ENCODE measurements at places on chromosomes 1 and 21.

DNA sequence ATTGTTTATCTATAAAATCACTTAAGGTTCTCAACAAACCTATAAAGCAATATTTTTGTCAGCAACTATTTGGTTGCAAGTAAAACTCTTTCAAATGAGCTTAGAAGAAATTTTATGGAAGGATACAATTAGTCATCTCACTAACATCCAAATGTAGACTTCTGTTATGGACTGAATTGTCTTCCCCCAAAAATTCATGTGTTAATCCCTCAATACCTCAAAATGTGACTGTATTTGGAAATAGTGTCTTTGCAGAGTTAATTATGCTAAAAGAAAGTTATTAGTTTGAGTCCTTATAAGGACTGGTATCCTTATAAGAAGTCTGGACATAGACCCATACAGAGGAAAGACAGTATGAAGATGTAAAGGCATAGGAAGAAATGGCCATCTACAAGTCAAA, 357.8 kb upstream of the PRMT6 start:
- no peak for DNase-seq

DNA sequence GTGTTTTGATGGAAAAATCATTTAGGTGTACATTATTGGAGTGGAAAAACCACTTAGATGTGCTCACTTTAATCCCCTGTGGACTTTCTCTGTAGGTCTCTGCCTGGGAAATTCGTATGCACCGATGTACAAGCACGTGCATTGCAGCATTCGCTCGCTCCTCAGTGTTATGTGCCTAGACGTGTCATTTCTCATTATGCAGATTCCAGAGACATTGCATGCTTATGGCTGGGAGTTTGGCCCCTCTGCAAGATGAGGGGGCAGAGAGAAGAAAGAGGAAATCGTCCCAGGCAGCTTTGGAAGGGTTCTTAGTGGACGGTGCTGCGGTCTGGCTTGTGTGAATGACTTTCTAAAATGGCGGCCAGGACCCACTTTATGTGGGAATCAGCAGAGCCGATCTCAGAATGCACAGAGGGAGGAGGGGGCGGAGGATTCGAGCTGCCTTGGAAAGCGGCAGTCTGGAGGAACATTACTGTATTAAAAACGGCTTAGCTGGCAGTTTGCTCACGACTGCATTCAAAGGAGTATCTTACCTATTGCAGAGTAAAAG, 2.3 kb downstream of the SPEN start:
- no peak for DNase-seq

- DNase-seq, result no peak
Measured at GRCh38 chr1:58722967-58723366, 23.1 kb upstream of the MYSM1 start.

GRCh38 chr21:37835481-37835880, 80.8 kb downstream of the KCNJ6 start:
- DNase-seq, result no peak

- DNase-seq, result no peak
Measured at GRCh38 chr1:53135735-53136114, 6.7 kb downstream of the SLC1A7 start.

- DNase-seq, result no peak
Measured at GRCh38 chr1:14733048-14733778, 134.7 kb downstream of the KAZN start.

DNA sequence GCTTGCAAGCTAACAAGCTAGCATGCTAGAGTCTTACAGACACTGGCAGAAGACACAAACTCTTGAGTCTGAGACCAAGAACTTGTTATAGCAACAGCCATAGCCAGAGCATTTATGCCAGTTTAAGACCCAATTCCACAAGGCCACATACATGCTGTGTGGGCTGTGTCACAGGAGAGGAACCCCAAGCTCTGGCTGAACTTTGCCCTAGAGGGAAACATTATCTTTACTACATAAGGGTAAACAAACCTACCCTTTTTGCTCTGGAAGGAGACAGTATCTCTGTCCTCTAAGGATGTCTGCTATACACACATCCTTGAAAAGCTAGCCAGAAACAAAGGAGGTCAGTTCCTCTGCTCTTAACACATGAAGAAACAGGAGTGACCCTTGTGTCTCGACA, 70.3 kb downstream of the HSF2BP start:
- DNase-seq, result no peak

DNA sequence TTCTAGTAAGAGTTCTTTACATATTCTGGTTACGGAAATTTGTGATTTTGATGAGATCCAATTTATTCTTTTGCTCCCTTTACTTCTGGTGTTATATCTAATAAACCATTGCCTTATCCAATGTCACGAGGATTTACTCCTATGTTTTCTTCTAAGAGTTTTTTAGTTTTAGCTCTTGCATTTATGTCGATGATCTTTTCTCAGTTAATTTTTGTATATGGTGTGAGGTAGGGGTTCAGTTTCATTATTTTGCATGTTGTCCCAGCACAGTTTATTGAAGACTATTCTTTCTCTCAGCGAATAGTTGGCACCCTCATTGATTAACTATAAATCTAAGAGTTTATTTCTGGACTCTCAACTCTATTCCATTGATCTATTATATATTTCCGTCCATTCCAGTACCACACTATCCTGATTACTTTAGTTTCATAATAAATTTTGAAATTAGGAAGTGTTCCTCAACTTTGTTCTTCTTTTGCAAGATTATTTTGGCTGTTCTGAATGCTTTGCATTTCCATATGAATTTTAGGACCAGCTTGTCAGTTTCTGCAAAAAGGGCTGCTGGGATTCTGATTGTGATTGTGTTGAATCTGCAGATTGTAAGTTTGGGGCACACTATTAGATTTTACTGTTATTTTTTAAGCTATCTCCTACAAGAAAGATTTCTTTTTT, 4.0 kb downstream of the KDM1A start:
- no peak for DNase-seq

DNA sequence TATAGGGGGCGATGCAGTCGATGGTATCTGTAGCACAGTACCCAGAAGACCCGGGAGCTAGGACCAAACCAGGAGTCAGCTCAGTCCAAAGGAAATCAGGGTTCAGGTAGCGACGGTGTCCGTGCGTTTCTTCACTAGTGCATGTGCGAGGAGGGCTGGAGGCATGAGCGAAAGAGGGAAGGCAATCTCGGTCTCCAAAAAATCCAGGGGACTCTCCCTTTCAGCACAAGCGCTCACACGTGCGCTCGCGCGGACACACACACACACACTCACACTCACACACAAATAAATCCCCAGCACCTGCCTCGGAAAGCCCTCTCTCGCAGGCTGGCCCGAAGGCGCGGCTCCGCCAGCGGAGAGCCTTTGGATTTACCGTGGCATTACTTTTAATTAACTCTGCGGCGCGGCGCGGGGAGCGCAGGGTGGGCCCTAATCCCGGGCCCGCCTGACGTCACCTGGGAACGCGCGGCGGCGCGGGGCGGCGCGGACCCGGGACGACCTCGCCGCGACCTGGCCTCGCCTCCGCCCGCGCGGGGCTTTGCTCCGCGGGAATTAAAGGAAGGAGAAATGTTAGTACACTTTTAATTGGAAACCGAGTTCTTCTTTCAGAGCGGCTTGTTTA, 121.2 kb downstream of the LMX1A start:
- no peak for DNase-seq

DNA sequence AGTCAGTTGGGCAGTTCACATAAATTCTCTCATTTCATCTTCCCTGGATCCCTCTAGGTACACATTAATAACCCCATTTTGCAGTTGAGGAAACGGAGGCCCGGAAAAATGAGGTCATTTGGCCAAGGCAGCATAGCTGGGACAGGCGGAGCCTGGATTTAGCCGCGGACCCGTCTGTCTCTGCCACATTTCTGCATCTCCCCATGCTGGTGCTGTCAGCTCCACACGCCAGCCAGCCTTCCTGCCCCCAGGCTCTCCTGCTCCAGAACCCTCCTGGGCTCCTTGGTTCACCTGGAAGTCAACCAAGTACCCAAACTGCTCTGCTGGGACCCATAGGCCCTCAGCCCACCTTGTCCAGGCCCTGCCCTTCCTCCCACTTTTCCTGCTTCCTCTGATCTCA, 7.6 kb downstream of the FOXO6 start:
- no peak for DNase-seq

DNA sequence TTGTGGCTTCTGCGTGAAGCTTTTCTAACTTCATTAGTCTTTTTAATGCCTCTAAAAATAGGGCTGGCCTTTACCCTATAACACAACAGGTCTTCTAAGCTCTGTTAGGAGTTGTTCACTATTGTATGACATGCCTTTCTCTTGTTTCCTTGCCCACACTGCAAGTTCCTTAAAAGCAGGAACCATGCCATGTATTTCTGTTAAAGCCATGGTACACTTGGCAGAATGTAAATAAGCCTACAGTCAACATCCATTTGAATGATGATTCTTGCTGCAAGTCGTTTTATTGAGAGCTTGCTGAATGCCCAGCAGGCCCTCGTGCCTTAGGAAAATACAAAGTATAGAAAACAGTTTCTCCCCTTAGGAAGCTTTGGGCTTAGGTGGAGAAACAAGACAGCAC, 214.6 kb downstream of the DUSP10 start:
- DNase-seq, result no peak

GRCh38 chr1:242764161-242764560, 239.7 kb upstream of the PLD5 start:
- DNase-seq, result no peak

DNA sequence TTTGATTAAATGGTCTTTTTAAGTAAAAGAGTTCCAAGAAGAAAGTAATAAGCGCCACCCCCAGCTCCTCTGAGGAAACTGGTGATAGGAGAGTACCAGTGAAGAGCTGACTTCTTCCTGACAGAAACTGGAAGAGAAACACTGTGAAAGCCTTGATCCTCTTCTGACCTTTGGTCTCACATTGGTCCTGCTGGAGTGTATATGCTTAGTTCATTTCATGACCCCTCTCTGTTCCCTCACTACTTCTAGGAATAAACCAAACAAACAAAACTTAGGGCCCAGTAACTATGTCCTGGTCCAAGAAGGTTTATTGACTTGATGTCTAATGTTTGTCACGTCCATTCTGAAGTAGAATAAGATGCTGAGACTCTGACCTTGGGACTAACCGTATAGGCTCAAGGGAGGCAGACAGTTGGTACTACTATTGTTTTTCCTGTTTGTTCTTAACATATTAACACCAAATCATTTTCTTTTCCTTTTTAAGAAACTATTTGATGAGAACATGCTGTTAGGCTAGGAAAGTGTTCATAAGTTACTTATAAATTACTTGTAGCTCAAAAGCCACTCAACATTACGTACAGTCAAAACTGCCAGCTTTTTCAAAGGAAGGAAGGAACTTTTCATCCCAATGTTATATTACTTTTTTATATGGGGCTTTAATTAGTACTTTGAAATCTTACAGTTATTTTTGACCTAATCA, 57.9 kb downstream of the MIER1 start:
- no peak for DNase-seq

- no peak for DNase-seq
Measured at GRCh38 chr1:6034750-6035096, 11.0 kb upstream of the KCNAB2 start.

DNA sequence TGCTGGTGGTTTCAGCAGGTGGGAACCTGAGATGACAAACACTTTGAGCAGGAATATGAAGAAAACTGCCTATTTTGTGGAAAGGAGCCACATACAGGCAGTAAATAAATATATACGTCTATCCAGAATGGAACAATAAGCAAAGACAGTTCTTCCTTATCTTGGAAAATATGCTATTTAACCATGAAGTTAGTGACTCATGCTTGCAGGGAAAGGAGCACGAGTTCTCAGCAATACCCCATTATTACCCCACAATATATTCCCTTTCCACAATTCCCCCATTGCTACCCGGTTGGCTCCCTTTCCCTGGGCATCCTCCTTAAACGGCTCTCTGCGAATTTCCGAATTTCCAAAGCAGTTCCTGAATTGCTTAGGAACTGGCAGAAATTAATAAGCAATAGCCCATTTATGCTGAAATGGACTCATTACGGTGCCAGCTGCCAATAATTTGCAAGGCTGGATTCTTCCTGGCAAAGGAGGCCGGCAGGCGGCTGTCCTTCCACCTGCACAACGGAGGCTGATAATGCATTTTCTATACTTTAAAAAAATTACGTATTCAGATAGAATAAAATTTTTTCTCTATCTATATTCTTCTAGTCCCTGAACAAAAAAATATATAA, 65.4 kb downstream of the TIAM1 start:
- DNase-seq, result no peak

GRCh38 chr1:240927821-240928220, 315.9 kb upstream of the GREM2 start:
- DNase-seq, result no peak

DNA sequence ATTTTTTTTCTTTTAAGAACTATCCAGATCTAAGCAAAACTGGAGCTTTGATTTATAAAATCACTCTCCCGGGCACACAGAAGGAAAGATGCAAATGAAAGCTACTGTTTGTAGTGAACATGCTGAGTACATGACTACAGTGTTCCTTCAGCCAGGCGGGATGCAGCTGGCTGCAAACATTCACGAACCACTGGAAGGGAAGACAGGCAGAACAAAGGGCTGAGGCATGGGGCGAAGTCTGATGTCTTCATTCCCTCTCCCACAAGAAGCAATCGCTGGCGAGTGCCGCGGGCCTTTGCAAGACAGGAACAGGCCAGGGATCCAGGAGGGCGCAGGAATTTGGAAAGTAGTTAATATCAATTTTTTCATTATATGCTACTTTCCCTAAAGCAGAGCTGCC, 257.9 kb upstream of the AJAP1 start:
- no peak for DNase-seq

DNA sequence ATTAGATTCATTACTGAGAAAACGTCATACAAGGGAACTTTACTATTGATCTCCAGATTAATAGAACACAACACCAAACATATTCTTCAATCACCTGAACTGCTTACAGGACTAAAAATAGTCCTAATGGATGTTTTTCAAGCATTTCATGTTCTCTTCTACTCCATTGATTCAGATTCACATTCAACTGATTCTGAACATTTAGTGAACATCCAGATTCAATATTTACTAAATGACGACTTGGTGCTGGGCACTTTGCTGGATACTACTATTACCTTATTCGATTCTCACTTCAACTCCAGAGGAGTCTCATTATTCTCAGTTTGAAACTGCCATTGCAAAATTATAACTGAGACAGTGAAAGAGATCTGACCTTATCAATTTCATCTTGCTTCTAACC, 18.8 kb upstream of the SUCO start:
- no peak for DNase-seq

DNA sequence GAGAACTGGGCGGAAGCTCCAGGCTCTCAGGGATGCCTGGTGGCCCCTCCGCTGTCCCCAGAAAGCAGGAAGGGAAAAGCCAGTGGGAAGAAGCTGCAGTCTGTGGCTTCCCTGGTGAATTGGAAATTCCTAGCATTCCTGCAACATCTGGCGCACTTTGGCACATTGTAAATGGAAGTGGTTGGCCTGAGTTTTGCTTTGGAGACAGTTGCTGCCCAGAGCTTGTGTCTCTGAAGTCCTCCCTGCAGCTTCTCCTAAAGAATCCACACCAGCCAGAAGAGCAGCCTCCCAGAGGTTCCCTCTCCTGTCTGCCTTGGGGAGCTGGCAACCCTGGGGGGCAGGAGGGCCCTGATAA, 48.2 kb downstream of the ARHGEF10L start:
- no peak for DNase-seq

- DNase-seq, result no peak
Measured at GRCh38 chr1:165376041-165376810, 19.7 kb upstream of the LMX1A start.

DNA sequence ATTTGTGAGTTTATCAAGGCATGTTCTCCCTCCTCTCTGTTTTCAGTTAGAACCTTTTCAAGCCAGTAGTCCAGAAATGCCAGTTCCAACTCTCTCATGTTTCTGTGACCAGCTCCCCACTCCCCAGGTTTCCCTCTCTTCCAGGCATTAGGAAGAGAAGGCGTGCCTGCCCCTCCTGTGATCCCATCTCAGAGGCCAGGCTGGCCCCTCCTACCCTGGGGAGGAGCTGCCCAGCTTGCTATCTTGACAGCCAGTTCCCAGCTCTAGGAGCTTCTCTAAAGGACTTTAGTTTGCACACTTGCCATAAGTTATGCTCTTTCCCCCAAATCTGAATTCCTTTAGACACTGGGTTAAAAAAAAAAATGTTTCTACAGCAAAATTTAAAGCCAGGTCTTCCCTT, 8.9 kb downstream of the HYI start:
- DNase-seq, result no peak

Measured in activated naive CD4-positive, alpha-beta T cell (primary cell).